Activated CD4-positive, alpha-beta T cell treated with anti-CD3 and anti-CD28 coated beads, Interleukin-2, amount 10 ng/mL, durations not matched to agents 7 days and 5 days (primary cell): ENCODE measurements at places on chromosomes 7 and 10. TPM values are rescaled to one million over a fixed set of nuclear protein-coding genes. Genes with fewer than 3 reads are reported as not detected.

GRCh38 chr10:128103229-128103714, 23.0 kb downstream of the MKI67 start:
- peaks cover 21% of the 10 kb centered on the region for H3K4me1 ChIP-seq
- H3K4me3 ChIP-seq, result peak overlapping the region; percentile 3
- DNase-seq, result peak; percentile 39

GRCh38 chr10:6204063-6204340, 1.3 kb downstream of the PFKFB3 start:
- no peaks in the 10 kb centered on the region for H3K27me3 ChIP-seq
- peak overlapping the region; percentile 96 for H3K27ac ChIP-seq
- peak; percentile 69 for DNase-seq

- no peaks in the 10 kb centered on the region for H3K36me3 ChIP-seq
- H3K4me3 ChIP-seq, result no peak overlapping the region
- peaks cover 11% of the 10 kb centered on the region for H3K27me3 ChIP-seq
- DNase-seq, result no peak
- no peak overlapping the region for H3K27ac ChIP-seq
These were observed 64.2 kb downstream of the PRLHR start for GRCh38 chr10:118531105-118531852.

GRCh38 chr10:18044976-18045720, 93.4 kb downstream of the SLC39A12 start:
- H3K27ac ChIP-seq, result no peak overlapping the region
- H3K4me3 ChIP-seq, result no peak overlapping the region
- no peaks in the 10 kb centered on the region for H3K36me3 ChIP-seq
- DNase-seq, result no peak

DNA sequence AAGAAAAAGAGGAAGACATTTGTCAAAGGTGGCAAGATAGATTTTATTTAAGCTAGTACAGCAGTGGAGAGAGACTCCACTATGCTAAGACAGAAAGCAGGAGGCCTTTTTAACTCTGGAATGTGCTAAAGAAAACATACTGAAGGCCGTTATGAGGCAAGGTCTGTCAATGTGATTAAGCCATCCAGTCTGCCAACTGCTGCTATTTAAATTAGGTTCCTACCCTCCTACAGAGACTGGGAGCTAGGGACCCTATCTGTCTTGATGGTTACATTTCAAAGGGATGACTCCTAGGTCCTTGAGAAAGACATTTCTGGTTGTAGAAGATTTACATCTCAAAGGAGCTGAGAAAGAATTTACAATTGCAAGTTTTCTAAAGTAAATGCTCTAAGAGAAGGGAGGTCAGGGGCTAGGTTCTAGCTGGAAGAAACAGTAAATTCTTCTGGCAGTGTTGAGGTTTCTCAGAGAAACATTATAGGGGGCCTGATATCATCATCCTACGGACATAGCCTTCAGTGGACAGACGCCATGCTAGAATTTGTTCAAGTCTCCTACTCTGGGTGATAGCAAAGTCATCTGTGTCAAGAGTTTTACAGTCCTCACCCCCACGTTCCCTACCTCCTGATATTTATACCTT, 211.6 kb downstream of the PHF14 start:
- DNase-seq, result no peak
- H3K27me3 ChIP-seq, result no peaks in the 10 kb centered on the region
- no peaks in the 10 kb centered on the region for H3K36me3 ChIP-seq
- no peaks in the 10 kb centered on the region for H3K4me1 ChIP-seq

GRCh38 chr10:61400524-61400923, 52.7 kb downstream of the TMEM26 start:
- H3K27me3 ChIP-seq, result peaks cover 7% of the 10 kb centered on the region
- H3K36me3 ChIP-seq, result peaks cover 5% of the 10 kb centered on the region
- no peak for DNase-seq
- no peak overlapping the region for H3K27ac ChIP-seq
- H3K4me1 ChIP-seq, result peaks cover 13% of the 10 kb centered on the region

- no peaks in the 10 kb centered on the region for H3K36me3 ChIP-seq
- no peaks in the 10 kb centered on the region for H3K27me3 ChIP-seq
- peak; percentile 75 for DNase-seq
- peak overlapping the region; percentile 78 for H3K27ac ChIP-seq
- peak overlapping the region; percentile 65 for H3K4me3 ChIP-seq
These were observed 43.4 kb downstream of the PRF1 start for GRCh38 chr10:70558871-70559810.

The LIPN gene
- total RNA-seq, result not detected

The NUDT1 gene
- total RNA-seq, result 104 TPM

The GIMAP6 gene
- total RNA-seq, result 109 TPM

The SLC39A12 gene
- total RNA-seq, result not detected

The CBLL1 gene
- 59.7 TPM for total RNA-seq
